ENCODE measurements at places on chromosomes 2 and 18.

GRCh38 chr18:73638709-73639108 lies 508.9 kb downstream of the FBXO15 start:
- DNase-seq = no peak

DNA sequence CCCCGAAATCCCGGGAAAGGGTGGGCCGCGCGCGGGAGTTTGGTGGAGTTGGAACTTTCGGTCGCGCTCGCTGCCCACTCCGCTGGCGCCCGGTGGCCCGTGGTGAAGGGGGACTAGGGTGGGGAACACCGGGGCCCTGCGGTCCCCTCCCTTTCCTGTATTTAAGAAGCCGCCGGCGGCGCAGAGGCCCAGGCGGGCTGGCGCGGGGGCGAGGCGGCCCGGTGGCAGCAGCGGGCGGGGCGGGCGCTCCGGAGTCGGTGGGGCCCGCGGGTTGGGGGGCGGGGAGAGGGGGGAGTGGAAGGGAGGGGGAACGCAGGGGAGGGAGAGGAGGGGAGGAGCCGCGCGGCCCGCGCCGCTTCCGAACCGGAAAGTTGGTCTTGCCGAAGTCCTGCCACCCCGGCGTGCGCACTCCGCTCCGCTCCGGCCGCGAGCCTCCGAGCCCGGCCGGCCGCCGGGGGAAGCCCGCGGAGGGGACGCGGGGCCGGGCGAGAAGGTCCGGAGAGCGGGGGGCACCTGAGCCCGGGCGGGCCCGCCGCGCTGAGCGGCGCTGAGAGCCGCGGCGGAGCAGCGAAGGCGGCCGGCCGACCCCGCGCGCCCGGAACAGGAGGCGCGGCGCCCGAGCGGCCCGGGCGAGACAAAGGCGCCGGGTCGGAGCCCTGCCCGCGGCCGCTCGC lies 425 bp upstream of the SALL3 start:
- no peak for DNase-seq

DNA sequence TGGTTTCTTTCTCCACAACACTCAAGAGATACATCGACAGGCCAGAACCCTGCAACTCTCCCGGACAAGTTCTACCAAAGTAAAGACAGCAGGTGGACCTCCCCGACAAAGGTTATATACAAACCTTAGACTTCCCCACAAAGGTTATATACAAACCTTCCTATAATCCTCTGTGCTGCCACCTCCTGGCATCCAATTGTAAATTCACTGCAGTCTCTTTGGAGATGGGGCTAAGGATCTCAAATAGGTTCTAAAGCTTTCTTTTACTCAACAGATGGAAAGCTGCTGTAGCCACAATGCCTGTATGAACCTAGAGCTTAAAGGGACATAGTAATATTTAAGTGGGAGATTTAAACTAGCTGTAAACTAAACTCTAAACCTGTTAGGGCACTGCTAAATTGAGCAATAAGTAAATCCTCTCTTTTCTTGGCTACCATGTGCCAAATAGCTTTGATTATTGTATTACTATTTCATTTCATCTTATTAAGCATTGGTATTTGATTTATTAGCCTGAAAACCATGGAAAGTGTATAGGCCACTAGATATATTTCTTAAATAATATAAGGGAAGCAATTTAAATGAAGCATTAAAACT lies 9.8 kb upstream of the MREG start:
- DNase-seq = peak; percentile 34

DNA sequence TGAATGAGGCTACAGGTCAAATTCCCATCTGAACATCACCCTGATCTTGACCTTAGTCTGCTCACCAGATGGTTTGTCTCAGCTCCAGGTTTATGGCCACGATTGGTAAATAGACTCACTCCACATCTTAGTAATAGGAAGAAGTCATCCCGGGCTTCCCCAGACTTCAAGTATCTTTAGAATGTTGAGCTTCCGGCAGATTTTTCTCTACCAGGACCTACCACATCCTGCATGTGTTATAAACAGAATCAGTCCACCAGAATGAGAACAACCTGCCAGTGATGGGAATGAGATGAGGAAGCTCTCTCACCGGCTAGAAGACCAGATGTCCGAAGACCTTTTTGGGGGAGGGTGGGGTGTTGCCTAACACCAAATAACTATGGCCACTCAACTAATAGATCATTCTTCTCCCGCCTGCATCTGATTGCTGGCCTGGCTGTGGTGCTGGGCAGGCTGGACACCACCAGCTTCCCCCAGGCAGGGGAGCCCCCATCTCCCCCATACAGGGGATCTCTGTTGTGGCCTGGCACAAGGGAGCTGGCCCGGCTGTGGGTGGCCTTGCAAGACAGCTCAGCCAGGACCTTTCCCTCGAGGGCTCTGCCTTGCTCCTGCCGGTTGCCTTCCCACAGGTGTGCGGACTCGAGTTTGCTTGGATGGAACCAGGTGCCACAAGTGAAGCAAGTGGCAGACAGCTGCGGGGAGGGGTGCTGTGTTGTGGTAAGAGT lies 88.5 kb downstream of the SH3RF3 start:
- no peak for DNase-seq

- DNase-seq = no peak
Observed at GRCh38 chr2:33288011-33288410, 188.4 kb upstream of the RASGRP3 start.

DNA sequence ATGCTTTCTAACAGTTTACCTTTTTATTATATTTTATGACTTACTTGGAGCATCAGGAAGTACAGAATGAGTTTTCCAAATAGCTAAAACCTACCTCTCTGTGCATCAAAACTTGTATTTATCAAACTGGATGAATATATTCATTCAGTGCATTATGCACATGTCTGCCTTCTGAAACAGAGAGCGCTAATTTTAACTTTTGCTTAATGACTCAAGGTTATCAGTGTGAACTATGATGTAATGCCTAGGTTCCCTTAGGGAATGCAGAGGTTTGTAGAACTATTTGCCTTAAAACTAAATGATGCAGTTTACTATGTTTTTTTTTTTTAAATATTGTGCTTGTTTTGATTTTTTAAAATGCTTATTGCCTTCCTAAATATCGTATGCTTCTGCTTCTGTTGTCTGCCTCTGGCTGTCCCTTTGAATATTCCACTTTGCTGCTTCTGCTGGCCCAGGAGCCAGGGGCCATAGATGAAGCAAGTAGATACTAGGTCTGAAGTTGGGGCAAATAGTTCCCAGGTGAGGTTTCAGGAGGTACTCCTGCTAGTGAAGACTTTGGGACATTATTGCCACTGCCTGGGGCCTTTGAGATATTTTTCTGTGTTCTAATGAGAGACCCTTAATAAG lies 16.5 kb downstream of the TMEM178A start:
- DNase-seq = no peak

- no peak for DNase-seq
Observed at GRCh38 chr2:118834901-118835745, 12.3 kb downstream of the EN1 start.

DNA sequence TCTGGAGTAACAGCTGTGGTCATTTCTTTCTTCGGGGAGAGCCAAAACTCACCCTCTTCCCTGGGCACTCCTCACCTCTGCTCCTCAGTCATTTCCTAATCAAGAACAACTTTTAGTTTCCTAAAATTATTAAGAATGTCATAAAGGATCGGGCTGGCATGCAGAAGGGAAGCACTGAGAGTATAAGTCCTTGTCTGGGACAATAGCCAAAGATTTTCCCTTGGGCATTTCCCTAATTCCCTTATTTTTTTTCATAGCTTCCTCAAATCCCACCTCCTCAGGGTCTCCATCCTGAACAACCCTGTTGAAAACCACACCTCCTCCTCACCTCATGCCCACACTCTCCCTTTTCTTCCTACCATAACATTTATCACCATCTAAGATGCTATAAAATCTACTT lies 115.0 kb downstream of the MREG start:
- DNase-seq = no peak

GRCh38 chr2:215611609-215612386 lies 175.9 kb upstream of the FN1 start:
- DNase-seq = no peak

- no peak for DNase-seq
Observed at GRCh38 chr2:223439184-223439583, 163.0 kb downstream of the SCG2 start.

GRCh38 chr2:97908208-97908676 lies 87.5 kb downstream of the TMEM131 start:
- DNase-seq = no peak

GRCh38 chr2:37459095-37459981 lies 114.9 kb downstream of the QPCT start:
- DNase-seq = no peak

- DNase-seq = no peak
Observed at GRCh38 chr2:189933041-189933440, 129.5 kb downstream of the MSTN start.

Data from activated CD4-positive, alpha-beta T cell treated with anti-CD3 and anti-CD28 coated beads, Interleukin-2, amount 50 U/mL, for 1 hour (primary cell).